DMS 273 treated with DMSO at 0.1 percent for 48 hours (cell line): ENCODE measurements at places on chromosomes 13 and 19.

DNA sequence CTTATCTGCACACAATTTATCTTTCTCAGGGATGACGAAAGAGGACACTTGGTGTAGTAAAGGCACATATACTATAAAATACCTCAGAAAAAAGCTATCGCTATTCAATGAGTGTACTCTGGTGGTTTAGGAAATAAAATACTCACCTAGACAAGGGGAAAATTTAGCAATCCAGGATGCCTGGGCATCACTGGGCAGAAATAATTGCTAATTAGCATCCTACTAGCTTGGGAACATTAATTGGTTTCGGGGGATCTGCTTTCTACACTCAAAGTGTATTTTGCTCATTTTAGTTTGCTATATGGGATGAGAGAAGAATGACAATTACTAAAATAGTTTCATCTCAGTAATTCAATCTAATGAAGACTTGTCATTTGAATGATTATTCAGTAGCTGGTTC lies 60.3 kb downstream of the OLFM4 start:
- DNase-seq, result no peak

DNA sequence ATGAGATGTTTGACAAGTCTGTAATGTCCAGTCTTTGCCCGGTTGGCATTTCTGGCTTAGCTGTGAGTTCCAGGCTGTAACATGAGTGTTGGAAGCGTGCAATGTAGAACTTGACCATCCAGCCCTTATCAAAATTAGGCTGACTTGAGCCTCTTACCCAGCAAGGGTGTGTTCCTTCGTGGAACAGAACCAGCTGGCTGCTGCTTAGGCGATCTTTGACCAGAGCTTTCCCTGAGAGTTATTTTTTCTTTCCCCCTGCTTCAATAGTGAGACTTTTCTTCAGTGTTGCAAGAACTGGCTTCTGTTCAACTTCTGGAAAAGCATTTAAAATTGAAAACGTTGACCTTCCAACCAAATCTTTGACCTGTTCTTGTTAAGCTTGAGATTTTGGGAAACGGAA lies 6.5 kb downstream of the TNFSF13B start:
- DNase-seq, result no peak

GRCh38 chr19:12629215-12629614 lies 18.5 kb downstream of the ZNF791 start:
- no peak for DNase-seq

- no peak for DNase-seq
Observed at GRCh38 chr19:749811-750210, 1.1 kb upstream of the MISP start.

DNA sequence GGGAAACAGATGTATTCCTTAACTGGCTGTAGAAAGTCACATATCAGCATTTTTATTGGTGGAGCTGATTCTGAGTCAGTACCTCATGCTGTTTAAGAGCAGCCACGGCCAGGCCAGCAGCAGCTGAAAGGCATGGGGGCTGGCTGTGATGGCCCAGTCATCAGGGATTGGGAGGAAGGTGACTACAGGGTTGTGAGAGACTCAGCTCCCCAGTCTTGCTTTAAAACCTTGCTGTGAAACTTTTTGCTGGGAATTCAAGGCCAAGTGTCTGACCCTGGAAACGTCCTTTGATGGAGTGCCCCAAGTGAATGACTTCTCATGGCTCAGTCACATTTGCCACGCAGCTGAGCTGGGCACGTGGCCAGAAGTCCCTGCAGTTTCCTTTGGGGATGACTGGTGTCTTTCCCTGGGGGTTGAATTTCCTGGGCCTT lies 39.1 kb upstream of the RNF113B start:
- DNase-seq, result no peak

GRCh38 chr19:23321953-23322549 lies 71.9 kb upstream of the ZNF724 start:
- DNase-seq, result no peak
